ENCODE measurements at places on chromosomes 16 and 17.

DNA sequence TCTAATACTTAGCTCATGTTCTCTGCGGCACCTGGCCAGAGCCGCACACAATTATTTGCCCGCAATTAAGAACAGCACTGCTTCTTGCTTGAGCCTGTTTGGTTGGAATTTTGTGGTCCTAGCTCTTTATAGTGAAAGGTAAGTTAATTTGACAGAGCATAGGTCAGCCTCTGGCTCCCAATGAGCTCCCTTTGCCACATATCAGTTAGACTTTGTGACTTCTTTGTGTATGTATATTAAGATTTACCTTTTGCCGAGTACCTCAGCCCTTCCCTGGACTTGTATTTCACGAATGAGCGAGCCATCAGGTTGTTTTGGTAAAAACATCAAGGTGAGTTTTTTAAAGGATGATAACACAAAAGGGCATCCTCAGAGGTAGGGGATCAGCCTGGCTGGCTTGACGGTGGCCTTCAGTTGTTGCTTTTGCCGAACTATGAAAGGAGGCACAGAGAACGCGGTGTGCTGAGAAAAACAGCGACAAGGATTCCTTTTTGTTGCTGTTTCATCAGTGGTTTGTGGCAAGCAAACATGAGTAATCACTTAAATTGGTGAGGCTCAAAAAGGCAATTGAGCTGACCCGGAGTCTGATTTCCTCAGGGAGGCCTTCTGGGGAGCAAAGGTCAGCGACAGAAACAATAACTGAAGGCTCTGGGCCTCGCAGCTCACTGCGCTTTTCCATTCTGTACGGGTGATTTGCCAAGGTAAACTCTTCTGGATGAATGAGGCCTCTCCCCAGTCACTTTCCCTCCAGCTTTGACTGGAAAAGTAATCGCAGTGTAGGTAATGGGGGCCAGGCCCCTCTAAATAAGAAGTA lies 163.6 kb downstream of the HS3ST3A1 start:
- DNase-seq, result no peak

GRCh38 chr17:69853541-69854224 lies 221.3 kb upstream of the KCNJ16 start:
- no peak for DNase-seq

DNA sequence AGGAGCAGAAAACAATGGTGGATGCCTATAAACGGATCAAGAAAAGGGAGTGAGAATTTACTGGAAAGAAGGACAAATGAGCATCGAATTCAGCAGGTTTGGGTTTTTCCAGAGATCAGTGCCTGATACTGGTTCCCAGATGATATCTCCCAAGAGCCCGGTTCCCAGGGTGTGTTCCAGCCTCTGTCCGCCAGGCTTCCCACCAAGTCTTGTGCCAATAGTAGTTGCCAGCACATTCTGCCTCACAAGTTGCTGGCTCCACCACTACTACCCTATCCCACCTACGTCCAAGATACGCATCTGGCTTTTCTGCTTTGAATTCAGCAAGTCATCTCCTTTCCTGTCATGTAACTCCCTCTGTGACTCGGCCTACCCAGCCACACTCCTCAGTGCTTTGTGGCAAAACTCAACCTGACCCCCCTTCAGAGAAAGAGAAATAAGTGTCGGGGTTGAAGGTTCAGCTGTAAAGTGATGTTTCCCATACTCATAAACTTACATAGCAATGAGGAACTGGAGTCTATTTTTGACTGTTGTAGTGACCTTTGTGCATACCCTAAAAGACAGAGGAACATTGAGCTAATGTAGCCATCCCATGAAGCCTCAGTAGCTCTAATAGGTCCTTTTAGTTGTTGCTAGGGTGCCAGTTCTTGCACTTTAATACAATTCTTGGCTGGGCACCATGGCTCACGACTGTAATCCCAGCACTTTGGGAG lies 277.0 kb downstream of the IRX3 start:
- DNase-seq, result no peak

DNA sequence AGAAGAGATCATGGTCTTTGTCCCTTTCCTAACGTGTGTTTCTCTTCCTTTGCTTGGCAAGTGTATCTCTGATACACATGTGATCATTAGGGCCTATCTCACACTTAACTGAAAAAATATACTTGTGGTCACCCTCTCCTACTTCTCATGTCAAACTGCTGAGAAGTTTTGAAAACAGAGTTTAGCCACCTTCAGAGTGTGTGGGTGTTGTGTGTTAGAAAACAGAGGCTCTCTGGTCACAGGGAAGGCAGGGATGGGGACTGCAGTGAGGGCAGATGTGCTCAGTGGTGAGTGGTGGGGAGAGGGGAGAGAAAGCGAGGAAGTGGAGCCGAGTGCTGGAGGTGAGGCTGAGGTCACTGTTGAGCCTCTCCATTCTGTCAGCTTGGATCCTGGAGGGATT lies 29.4 kb downstream of the GRB7 start:
- DNase-seq, result no peak

- DNase-seq, result no peak
Observed at GRCh38 chr16:78198288-78198687, 98.8 kb downstream of the WWOX start.

DNA sequence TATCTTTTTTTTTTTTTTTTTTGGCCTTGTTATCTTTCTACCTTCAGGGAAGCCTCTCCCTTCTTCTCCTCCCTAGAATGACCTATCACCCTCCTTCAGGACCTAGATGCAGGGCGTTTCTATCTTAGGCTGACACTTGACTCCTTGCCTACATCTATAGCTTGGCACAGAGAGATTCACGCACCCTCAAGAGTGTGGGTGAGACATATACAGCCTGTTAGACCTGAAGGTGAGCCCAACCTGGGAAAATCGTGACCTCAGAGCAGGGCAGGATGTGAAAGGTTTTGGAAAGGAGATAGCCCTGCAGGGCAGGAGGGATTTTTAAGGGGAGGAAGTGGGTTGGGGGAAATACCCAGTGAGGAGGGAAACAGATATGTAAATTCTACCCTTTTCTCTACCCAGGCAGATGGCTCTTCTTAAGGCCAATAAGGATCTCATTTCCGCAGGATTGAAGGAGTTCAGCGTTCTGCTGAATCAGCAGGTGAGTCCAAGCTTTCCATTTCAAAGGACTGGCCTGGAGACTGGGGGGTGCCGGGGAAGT lies at the start of gene AHSP:
Gene AHSP, plus strand, starts transcription at position 167 of the 541 bp plus-strand sequence. Its CDS starts 240 bp downstream, at position 407.
- DNase-seq, result no peak

DNA sequence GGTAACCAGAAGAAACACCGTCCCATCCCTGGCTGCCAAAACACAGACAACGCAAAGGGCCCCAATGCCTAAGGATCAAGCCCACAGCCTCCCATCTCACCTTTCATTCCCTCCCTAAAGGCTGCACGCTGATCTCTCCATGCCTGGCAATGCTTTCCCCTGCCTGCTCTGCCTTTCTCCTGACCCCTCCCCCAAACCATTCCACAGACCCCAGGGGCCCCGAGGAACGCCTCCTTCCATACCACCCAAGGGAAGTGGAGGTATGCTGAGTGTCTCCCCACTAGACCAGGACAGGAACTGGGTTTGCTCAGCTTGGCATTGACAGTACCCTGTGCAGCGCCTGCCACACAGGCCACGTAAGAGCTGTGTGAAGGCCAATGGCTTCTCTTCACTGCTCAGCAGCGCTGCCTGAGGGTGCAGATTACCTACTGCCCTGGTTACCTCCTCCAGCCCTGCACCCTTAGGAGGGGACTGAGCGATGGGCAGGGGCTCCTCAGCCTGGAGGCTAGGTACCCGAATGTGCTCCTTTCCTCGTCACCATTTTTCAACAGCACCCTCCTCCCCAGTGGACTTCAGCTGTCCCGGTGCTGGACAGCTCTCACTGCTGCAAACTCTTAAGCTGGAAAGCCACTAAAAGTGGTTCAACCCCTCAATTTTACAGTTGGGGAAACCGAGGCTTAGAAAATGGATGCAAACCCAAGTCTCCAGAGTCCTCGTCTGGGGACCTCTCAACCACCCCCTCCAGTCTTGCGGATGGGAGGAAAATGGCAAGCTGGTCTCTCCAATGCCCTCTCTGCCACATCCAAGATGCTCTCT lies 45.0 kb downstream of the SRCIN1 start:
- DNase-seq, result peak; percentile 27

GRCh38 chr17:66906321-66907278 lies 57.9 kb upstream of the CACNG4 start:
- peak; percentile 86 for DNase-seq

GRCh38 chr17:80891397-80892018 lies 100.1 kb upstream of the CHMP6 start:
- peak; percentile 87 for DNase-seq

DNA sequence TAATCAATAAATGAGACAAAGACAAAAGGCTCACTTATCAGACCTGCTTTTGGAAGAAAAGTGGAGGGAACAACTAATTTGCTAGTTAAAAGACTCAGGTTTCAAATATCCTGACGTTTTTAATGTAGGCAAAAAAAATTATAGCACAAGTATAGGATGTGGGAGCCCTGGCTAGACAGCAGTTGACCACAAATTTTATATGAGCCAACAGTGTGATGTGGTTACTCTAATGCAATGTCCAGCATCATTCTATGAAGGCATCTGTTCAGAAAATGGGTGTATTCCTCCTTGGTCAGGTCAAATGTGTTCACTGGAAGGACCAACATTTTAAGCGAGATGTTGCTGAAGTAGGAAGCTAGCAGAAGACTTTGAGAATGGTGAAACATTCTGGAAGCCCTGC lies 237.4 kb downstream of the MAP2K6 start:
- DNase-seq, result no peak

DNA sequence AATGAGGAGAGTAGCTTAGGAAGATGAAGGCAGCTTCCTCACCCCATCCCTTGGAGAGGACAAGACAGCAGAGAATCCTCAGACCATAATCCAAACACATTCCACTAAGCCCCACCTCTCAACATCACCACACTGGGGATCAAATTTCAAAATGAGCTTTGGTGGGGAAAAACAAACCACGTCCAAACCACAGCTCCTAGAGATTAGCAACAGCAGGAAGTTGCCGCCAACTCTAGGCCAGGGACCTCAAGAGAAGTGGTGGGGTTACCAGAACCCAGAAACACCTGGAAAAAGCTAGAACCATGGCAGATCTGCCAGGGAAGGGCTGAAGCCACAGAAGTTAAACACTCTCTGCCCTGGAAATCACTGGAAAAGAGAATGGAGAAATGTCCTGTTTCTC lies 571.6 kb downstream of the HS3ST4 start:
- DNase-seq, result no peak

- no peak for DNase-seq
Observed at GRCh38 chr17:2057175-2057759, 2.4 kb downstream of the HIC1 start.

- no peak for DNase-seq
Observed at GRCh38 chr16:30669026-30669902, 11.0 kb downstream of the FBRS start.

DNA sequence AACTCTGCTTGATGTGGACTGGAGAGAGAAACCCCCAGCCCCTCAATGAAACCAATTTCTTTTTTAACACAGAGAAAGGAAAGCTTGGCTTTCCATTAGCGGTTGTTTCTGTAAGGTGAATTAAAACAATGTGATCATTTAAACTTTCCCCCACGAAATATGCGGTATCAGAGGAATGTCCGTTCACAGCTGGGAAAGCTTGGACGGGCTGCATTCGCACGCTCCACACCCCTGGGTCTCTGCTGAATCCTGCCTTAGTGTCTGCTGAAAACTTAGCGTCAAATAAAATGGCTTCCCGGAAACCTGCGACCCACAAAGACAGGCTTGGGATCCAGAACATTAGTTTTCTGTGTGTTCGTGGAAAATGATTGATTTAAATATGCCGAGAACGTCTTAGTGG lies 71.7 kb downstream of the C16orf95 start:
- no peak for DNase-seq

- DNase-seq, result no peak
Observed at GRCh38 chr17:12250973-12251372, 230.3 kb downstream of the MAP2K4 start.

GRCh38 chr17:69802045-69802740 lies 272.8 kb upstream of the KCNJ16 start:
- DNase-seq, result peak; percentile 5

- DNase-seq, result no peak
Observed at GRCh38 chr17:32100971-32101631, 41.2 kb upstream of the RHOT1 start.

DNA sequence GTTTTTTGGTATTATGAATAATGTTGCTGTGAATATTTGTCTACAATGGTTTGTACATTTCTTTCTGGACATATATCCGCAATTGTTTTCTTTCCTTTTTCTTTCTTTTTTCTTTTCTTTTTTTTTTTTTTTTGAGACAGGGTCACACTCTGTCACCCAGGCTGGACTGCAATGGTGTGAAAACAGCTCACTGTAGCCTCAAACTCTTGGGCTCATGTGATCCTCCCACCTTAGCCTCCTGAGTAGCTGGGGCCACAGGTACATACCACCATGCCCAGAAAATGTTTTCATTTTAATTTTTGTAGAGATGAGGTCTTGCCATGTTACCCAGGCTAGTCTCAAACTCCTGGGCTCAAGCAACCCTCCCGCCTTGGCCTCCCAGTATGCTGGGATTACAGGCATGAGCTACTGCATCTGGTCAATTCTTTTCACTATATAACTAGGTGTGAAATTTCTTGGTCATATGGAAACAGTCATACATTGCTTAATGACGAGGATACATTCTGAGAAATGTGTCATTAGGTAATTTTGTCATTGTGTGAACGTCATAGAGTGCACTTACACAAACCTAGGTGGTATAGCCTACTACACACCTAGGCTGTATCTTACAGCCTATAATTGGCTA lies 15.2 kb downstream of the IL21R start:
- DNase-seq, result no peak

GRCh38 chr17:39187152-39187830 lies 10.2 kb downstream of the CACNB1 start:
- no peak for DNase-seq

DNA sequence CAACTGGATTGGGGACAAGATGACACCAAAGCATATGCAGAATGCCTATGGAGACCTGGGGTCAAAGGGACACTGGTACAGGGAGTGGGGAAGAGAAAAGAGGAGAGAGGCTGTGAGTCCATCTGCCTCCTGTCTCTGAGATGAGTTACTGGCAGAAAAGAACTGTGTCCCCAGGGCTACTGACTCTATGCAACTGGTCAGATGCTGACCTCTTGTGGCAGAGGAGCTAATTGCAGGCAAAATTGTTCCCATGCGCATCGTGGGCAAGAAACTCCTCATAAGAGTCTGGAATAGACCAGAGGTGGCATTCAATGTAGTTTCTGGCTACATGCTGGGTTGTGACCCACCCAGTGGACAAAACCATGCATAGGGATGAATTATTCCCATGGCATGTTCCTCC lies 26.1 kb upstream of the MLKL start:
- peak; percentile 51 for DNase-seq

DNA sequence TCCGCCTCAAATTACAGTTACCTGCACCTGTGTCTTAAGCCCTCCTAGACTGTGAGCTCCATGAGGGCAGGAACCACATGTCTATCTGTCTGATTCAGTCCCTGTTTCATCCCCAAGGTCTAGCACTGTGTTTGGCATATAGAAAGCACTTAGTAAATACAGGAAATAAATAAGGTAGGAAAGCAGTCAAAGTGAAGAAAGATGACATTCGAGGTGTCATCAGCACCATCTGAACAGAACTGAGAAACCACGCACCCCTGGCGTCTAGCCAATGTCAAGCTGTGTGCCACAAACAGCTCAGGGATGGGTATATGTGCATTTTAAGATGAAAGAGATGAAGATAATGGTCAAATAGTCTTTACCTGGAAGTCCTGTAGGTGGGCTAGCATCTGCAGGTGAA lies 79.6 kb upstream of the ATP2A3 start:
- no peak for DNase-seq

- DNase-seq, result peak; percentile 66
Observed at GRCh38 chr17:9645851-9646545, 681 bp downstream of the USP43 start.

GRCh38 chr16:80940069-80940856 lies 66.4 kb downstream of the CMC2 start:
- DNase-seq, result no peak

- no peak for DNase-seq
Observed at GRCh38 chr17:6756425-6757031, 682 bp downstream of the XAF1 start.

Measured in MCF 10A (cell line).